Transverse colon (tissue), 4 donors: ENCODE measurements at places on chromosomes 5 and 9. TPM values are rescaled to one million over a fixed set of nuclear protein-coding genes. Genes with fewer than 3 reads are reported as not detected.

The IFNB1 gene
- total RNA-seq = not detected

The DMXL1 gene
- 66.4 TPM for total RNA-seq

The CCDC187 gene
- 1.1 TPM for total RNA-seq

DNA sequence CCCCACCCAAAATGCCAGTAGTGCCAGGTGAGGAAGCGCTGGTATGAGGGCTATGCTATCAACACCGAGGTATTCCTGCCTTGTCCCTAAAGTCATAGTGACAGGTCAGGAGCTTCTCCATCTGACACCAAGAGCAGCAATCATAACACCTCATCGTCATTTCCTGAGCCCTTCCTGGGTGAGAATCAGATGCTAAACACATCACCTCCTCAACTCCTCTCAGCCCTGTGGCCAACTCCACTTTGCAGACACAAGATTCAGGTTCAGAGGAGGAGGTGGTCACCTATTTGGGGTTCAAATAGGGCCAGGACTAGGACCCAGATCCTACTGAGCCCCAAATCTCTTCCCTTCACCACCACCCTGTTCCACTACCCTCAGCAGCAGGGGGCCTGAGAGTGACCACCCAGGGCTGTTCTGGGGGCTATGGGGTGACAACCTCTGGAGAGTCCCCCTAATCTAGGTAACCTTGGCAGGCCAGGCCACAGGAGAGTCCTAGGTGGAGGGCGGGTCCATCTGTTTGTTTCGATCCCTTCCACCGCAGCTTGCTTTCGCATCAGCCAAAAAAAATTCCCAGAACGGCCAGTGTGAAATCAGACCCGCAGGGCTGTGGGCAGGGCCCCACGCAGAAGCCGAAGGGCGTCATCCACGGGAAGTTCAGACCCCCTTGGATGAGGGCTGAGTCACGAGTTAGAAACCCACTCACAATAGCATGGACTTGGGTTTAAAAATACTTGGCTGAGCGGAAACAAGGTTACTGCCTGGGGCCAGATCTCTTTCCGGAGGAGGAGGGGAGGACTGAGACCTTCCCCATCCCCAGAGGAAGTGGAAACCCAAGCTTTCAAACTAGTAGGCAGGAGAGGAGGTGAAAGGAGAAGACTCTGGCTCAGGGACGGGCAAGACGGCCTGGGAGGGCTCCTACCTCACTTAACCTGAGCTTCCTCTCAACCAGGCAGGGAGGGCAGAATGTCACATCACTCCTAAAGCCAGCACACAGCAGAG lies 8.7 kb downstream of the STK10 start:
- DNase-seq = peak; percentile 45
- H3K27me3 ChIP-seq = no peaks in the 10 kb centered on the region
- H3K4me3 ChIP-seq = no peak overlapping the region

- H3K4me1 ChIP-seq = no peaks in the 10 kb centered on the region
- H3K27me3 ChIP-seq = no peaks in the 10 kb centered on the region
- DNase-seq = no peak
- H3K36me3 ChIP-seq = no peaks in the 10 kb centered on the region
Observed at GRCh38 chr9:79759460-79759859, 187.7 kb downstream of the TLE4 start.

DNA sequence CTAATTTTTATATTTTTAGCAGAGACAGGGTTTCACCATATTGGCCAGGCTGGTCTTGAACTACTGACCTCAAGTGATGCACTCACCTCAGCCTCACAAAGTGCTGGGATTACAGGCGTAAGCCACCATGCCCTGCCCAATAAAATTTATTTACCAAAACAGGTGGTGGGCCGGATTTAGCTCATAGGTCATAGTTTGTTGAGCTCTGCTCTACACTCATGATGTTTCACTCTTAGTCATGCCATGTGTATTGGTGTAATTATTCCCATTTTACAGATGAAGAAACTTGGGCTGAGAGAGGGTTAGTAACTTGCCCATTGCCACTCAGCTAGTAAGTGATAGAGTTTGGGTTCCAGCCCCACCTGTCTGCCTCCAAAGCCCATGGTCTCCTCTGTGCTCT lies 93.1 kb upstream of the WWC1 start:
- no peaks in the 10 kb centered on the region for H3K27me3 ChIP-seq
- H3K4me1 ChIP-seq = no peaks in the 10 kb centered on the region
- H3K27ac ChIP-seq = no peak overlapping the region
- no peak overlapping the region for H3K4me3 ChIP-seq

GRCh38 chr5:39498278-39498952 lies 73.6 kb upstream of the DAB2 start:
- no peak overlapping the region for H3K4me3 ChIP-seq
- H3K36me3 ChIP-seq = no peaks in the 10 kb centered on the region
- no peak overlapping the region for H3K27ac ChIP-seq
- H3K27me3 ChIP-seq = no peaks in the 10 kb centered on the region
- H3K4me1 ChIP-seq = no peaks in the 10 kb centered on the region

DNA sequence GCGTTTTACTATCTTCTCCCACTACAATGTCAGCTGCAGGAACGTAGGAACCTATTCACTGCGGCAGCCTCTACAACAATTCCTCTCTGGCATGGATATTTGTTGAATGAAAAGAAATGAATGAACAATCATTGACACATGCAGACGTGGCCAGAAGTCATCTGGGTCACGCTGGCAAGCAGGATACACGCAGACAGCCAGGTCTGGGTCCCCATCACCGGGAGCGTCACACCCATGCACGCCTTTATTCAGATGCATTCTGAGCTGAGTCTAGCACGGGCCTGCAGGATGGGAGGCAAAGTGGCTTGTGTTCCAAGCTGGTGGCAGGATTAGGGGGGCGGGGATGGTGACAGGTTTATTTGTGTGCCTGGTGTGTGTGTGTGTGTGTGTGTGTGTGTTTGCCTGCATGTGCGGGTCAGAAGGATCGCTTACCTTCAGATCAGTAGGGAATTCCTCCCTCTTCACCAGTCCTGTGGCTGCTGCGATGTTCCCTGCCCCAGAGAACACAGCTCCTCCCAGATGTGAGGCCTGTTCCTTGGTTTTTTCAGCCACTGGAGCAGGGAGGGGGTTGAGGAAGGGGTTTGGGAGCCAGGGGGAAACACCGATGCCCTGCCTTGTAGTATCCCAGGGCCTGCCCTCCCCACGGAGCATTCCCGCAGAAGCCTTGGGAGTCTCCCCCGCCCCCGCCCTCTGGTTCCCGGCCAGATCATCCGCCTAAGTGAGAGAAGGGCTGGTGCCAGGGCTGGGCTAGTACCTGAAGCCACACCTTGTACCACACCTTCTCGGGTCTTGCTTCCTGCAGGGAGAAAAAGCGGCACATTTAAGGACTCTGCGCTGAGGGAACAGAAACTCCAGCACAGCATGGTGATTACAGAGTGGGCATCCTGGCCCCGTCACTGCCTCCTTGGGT lies 4.1 kb downstream of the SNCB start:
- DNase-seq = peak; percentile 58
- H3K36me3 ChIP-seq = no peaks in the 10 kb centered on the region
- no peak overlapping the region for H3K4me3 ChIP-seq
- no peak overlapping the region for H3K27ac ChIP-seq

GRCh38 chr9:104856413-104856941 lies 71.5 kb downstream of the ABCA1 start:
- H3K4me1 ChIP-seq = peaks cover 31% of the 10 kb centered on the region
- H3K4me3 ChIP-seq = no peak overlapping the region
- DNase-seq = no peak
- H3K27ac ChIP-seq = no peak overlapping the region
- no peaks in the 10 kb centered on the region for H3K27me3 ChIP-seq

GRCh38 chr5:1662559-1663085 lies 137.0 kb downstream of the MRPL36 start:
- H3K4me3 ChIP-seq = no peak overlapping the region
- DNase-seq = no peak
- no peak overlapping the region for H3K27ac ChIP-seq
- H3K27me3 ChIP-seq = peaks cover 61% of the 10 kb centered on the region

GRCh38 chr5:180439911-180440769 lies 54.0 kb upstream of the CNOT6 start:
- no peak overlapping the region for H3K27ac ChIP-seq
- H3K27me3 ChIP-seq = peaks cover 15% of the 10 kb centered on the region
- no peak for DNase-seq
- no peaks in the 10 kb centered on the region for H3K36me3 ChIP-seq
- no peaks in the 10 kb centered on the region for H3K4me1 ChIP-seq
- no peak overlapping the region for H3K4me3 ChIP-seq

DNA sequence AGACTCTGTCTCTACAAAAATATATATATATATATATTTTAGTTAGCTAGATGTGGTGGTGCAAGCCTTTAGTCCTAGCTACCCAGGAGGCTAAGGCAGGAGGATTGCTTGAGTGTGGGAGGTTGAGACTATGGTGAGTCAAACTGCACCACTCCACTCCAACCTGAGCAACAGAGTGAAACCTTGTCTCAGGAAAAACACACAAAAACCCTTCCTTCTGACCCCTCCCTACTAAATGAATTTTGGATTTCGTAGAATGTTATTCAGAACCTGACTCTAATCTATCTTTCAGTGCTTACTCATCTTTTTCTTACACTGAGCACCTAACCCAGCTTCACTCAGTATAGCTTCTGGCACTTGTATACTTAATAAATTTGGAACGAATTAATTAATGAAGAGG lies 35.2 kb upstream of the IL7R start:
- no peak for DNase-seq
- no peaks in the 10 kb centered on the region for H3K27me3 ChIP-seq
- H3K27ac ChIP-seq = peak overlapping the region; percentile 9
- no peaks in the 10 kb centered on the region for H3K36me3 ChIP-seq

GRCh38 chr5:57311921-57312735 lies 138.3 kb downstream of the GPBP1 start:
- no peaks in the 10 kb centered on the region for H3K4me1 ChIP-seq
- H3K27ac ChIP-seq = no peak overlapping the region
- no peaks in the 10 kb centered on the region for H3K36me3 ChIP-seq
- no peaks in the 10 kb centered on the region for H3K27me3 ChIP-seq
- H3K4me3 ChIP-seq = no peak overlapping the region

- no peak overlapping the region for H3K27ac ChIP-seq
- H3K4me1 ChIP-seq = no peaks in the 10 kb centered on the region
- no peaks in the 10 kb centered on the region for H3K36me3 ChIP-seq
- no peak overlapping the region for H3K4me3 ChIP-seq
- DNase-seq = no peak
Observed at GRCh38 chr5:117947836-117948235, 1040.5 kb downstream of the DTWD2 start.

- no peak overlapping the region for H3K27ac ChIP-seq
- no peaks in the 10 kb centered on the region for H3K36me3 ChIP-seq
- no peaks in the 10 kb centered on the region for H3K27me3 ChIP-seq
- no peaks in the 10 kb centered on the region for H3K4me1 ChIP-seq
- DNase-seq = no peak
Observed at GRCh38 chr9:85283421-85283820, 458.3 kb downstream of the AGTPBP1 start.

- H3K4me3 ChIP-seq = no peak overlapping the region
- no peak overlapping the region for H3K27ac ChIP-seq
- no peaks in the 10 kb centered on the region for H3K4me1 ChIP-seq
- no peaks in the 10 kb centered on the region for H3K27me3 ChIP-seq
Observed at GRCh38 chr5:33761139-33761538, 130.7 kb downstream of the ADAMTS12 start.

DNA sequence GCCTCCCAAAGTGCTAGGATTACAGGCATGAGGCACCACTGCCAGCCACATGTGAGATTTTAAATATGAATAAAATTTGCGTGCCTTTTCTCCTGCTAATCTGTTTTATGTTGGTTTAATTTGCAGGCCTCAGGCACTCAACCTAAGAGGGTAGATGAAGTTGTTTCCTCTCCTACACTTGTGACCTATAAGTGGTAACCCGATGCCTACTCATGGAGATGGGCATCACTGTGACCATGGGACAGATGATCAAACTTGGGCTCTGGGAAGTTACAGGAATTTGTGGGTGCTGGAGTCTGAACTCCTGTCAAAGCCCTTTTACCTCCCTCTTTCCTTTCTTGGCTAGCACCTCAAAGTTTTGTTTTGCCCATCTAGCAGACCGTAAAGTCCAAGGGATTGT lies 1.1 kb downstream of the SLC28A3 start:
- DNase-seq = no peak
- H3K27ac ChIP-seq = no peak overlapping the region
- H3K36me3 ChIP-seq = no peaks in the 10 kb centered on the region
- H3K27me3 ChIP-seq = no peaks in the 10 kb centered on the region
- no peaks in the 10 kb centered on the region for H3K4me1 ChIP-seq

DNA sequence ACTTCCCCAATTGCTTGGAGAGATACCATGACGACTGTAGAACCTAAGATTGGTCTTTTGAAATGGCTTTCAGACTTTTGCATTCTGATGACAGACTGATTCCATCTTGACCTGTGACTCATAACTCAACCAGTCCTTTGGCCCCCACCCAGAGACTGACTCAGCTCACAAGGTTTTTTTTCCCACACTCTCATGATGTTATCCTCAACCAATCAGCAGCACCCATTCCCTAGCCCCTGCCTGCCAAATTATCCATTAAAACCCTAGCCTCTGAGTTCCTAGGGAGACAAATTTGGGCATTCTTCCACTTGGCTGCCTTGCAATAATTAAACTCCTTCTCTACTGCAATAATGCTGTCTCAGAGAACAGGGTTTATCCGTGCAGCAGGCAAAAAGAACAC lies 1263.3 kb upstream of the CDH9 start:
- no peaks in the 10 kb centered on the region for H3K4me1 ChIP-seq
- H3K27me3 ChIP-seq = no peaks in the 10 kb centered on the region
- no peak overlapping the region for H3K4me3 ChIP-seq
- H3K36me3 ChIP-seq = no peaks in the 10 kb centered on the region

DNA sequence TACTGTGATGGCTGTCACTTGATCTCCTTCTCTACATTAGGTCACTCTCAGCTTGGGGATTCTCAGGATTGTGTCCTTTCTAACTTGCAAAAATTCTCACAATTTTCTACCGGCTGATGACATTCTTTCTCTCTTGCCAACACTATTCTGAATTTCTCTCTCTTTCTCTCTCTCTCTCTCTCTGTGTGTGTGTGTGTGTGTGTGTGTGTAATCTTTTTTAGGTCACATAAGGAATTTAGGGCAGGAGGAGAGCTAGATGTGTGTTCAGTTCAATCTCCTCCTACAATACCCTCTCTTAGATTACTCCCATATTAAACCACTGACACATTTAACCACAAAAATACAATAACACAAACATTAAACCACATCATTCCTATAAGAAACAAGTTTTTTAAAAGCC lies 242.3 kb upstream of the NREP start:
- H3K27me3 ChIP-seq = no peaks in the 10 kb centered on the region
- H3K36me3 ChIP-seq = no peaks in the 10 kb centered on the region
- H3K4me3 ChIP-seq = no peak overlapping the region
- DNase-seq = no peak
- no peak overlapping the region for H3K27ac ChIP-seq
- no peaks in the 10 kb centered on the region for H3K4me1 ChIP-seq

- no peak for DNase-seq
- H3K4me1 ChIP-seq = no peaks in the 10 kb centered on the region
- H3K27me3 ChIP-seq = no peaks in the 10 kb centered on the region
- no peak overlapping the region for H3K4me3 ChIP-seq
- no peaks in the 10 kb centered on the region for H3K36me3 ChIP-seq
- no peak overlapping the region for H3K27ac ChIP-seq
Observed at GRCh38 chr9:82147798-82148425, 159.3 kb downstream of the SPATA31D1 start.
